Heart left ventricle (tissue), 16 donors: ENCODE measurements at places on chromosomes 3 and 15. TPM values are rescaled to one million over a fixed set of nuclear protein-coding genes. Genes with fewer than 3 reads are reported as not detected.

PPP1R14D gene
- polyA plus RNA-seq: not detected

STRA6 gene
- not detected for polyA plus RNA-seq

CPEB1 gene
- polyA plus RNA-seq: 0.12 TPM

DNASE1L3 gene
- 1.2 TPM for polyA plus RNA-seq

ADAMTS9 gene
- 12.1 TPM for polyA plus RNA-seq

FOXL2 gene
- polyA plus RNA-seq: not detected

NR1I2 gene
- 0.11 TPM for polyA plus RNA-seq

ZMYND10 gene
- polyA plus RNA-seq: 0.15 TPM

LXN gene
- polyA plus RNA-seq: 5.6 TPM

STAB1 gene
- 79.1 TPM for polyA plus RNA-seq

CHDH gene
- 1.6 TPM for polyA plus RNA-seq

DAZL gene
- polyA plus RNA-seq: not detected

SLC9C1 gene
- 0.11 TPM for polyA plus RNA-seq

SYNPR gene
- polyA plus RNA-seq: 0.12 TPM

PAQR5 gene
- polyA plus RNA-seq: 0.91 TPM

LRTM1 gene
- not detected for polyA plus RNA-seq
